ENCODE measurements at places on chromosomes 12 and 14.

- DNase-seq = no peak
These were observed 13.5 kb upstream of the FKBP11 start for GRCh38 chr12:48938805-48939204.

DNA sequence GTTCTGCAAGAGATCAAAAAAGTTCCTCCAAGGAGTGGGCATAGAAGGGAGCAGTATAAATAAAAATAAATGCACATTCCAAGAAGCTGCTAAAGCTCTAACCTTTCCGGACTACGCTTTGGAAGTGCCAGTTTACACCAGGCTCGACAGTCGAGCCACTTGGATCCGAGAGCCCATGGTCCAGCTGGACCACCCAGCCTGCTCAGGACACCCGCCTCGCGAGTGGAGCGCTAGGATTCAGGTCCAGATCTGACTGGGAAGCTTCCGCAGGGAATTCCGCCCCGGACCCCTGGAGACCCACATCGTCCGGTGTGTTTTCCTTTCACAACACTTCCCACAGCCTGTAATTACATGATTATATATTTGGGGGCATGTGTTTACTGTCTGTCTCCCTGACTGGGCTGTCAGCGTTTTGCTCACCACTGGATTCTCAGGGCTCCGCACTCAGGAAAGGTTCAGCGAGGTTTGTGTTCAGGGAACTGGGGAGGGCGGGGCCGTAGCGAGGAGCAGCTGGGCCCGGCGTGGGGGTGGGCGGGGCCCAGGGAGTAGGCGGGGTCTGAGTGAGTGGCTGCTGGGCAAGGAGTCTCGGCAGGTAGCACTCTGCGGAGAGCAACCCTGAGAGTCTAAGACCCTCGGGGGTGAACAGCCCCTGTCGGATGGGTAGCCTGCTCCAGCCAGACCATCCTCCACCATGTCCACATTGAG lies 52.3 kb upstream of the TMEM263 start:
- DNase-seq = peak; percentile 84

DNA sequence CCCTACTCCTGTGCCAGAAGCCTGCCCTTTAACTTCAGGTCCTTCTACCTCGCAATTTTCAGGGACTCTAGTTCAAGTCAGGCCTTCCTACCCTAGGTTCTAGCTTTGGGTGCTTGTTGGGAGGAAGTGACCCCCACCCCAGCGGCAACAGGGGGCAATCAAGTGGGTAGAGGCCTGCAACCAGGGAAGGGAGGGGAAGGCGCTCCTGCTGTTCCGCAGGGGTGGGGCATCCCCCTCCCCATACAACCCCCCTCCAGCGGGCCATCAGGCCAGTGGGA lies 204 bp upstream of the PRPH start:
- DNase-seq = no peak

- DNase-seq = no peak
These were observed 22.4 kb upstream of the TCP11L2 start for GRCh38 chr12:106280106-106280505.

- no peak for DNase-seq
These were observed 37.8 kb upstream of the FOS start for GRCh38 chr14:75240781-75241180.

DNA sequence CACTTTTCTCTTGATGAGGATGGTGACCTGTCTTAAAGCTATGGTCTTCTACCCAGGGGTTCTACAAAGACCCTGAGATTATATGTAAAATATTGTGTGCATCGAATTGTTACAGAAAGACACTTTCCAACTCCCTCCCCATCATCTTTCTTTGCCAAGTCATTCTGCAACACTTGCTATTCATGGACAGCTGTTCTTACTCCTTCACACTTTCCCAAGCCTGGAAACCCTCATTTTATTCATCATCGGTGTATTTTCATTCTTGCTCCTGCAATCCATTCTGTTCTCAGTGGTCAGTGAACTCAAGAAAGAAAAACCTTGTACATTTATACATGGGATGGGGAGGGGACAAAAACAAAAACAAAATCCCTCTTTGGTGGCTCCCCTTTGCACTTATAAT lies 90.5 kb upstream of the STXBP6 start:
- DNase-seq = no peak

DNA sequence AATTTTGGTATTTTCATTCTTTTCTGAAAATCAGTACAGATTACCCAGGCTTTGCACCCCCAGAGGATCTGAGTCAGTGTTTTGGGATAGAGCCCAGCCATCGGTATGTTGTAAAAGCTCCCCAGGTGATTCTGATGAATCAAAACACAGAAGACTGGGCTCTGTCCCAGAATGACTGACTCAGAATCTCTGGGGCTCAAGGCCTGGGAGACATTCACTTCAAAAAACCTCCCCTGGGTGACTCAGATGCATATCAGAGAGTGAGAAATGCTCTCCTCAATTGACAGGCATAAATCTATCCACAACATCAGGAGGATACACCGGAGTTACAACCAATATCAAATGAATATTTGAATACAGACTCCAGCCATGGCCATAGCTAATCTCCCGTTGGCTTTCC lies 32.6 kb downstream of the SLC35F4 start:
- DNase-seq = no peak

- no peak for DNase-seq
These were observed 59.3 kb upstream of the SLC24A4 start for GRCh38 chr14:92263681-92264080.

GRCh38 chr12:106135781-106136180 lies 3.0 kb downstream of the NUAK1 start:
- no peak for DNase-seq

DNA sequence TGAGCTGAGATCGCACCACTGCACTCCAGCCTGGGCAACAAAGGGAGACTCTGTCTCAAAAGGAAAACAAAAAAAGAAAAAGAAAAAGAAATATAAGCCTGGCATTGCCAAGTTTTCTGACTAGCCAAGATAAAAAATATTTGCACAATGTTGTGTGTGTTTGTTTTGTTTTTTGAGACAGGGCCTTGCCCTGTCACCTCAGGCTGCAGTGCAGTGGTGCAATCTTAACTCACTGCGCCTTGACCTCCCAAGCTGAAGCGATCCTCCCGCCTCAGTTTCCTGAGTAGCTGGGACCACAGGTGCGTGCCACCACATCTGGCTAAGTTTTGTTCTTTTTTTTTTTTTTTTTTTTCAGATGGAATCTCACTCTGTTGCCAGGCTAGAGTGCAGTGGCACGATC lies 5.5 kb upstream of the C12orf43 start:
- DNase-seq = no peak

DNA sequence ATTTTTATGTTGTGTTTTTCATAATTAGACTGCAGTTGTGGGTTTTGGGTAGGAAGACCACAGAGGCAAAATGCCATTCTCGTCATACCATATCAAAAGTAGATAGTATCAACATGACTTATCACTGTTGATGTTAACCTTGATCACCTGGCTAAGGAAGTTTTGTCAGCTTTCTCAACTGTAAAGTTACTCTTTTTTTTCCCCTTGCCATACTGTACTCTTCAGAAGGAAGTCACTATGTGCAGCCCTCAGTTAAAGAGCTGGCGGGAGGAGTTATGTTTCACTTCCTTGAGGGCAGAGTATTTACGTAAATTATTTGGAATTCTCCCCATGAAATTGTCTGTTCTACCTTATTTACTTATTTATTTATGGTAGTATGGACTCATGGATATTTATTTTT lies 78.7 kb downstream of the PRORP start:
- no peak for DNase-seq

DNA sequence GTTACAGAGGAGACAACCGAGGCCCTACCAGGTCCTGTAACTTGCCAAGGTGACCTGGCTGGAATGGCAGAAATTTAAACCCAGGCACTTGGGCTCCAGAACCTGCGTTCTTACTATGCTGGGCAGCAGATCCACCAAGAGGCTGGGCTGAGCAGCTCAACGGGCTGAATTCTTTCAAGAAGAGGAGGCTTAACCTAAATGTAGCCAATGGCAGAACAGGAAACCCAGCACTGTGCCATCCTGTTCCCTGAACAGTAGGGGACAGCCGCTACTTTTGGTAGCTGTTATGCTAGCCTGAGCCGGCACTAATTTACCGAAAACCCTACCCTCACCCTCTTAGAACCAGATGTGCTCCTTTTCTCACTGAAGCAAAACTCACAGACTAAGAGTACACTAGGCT lies 86.1 kb downstream of the ACTN1 start:
- no peak for DNase-seq

DNA sequence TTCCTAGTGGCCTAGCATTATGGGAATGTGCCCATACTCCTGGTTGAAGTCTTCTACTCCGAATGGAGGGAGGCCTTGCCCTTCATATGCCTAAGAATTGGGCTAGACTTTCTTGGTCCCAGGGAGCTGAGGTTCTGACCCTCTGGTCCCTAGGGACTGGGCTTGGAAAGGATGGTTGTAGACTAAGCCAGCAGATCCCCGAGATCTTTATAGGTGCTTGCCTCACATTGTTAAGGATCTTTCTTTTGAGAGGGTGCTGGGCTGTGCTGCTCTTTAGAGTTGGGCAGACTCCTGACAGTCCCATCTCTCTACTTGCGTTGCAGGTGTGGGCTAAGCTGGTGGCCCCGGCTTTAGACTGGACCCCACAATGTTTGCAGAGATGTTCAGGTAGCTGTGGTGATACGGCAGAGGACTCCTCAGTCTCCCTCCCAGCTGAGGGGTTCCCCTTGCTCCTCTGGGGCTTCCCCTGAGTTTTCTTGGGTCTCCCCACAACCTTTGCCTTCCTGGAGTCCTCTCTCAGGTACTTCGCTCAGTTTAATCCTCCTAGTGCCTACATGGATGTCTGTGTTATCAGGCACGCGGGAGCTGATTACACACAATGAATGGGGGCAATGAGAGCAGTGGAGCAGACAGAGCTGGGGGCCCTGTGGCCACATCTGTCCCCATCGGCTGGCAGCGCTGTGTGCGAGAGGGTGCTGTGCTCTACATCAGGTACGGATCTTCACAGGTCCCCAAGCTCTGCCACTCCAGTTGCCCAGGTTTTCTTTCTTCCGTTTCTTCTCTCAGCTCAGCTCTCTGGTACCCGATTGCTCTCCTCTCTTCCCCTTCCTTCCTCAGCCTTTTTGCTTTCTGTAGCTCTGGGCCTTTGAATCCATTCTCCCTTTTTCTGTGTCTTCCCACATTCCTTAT lies 1.3 kb downstream of the MBD6 start:
- DNase-seq = no peak

DNA sequence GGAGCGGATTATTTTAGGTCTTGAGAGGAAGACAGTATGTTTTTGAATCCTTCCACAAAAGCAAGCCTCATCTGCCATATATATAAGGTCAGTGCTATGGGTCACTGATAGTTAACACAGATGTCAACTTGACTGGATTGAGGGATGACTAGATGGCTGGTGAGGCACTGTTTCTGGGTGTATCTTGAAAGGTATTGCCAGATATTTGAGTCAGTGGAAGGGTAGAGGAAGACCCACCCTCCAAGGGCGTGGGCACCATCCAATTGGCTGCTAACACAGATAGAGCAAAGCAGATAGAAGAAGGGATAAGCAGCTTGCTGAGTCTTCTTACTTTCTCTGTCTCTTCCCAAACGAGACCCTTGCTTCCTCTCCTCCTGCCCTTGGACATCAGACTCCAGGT lies 185.0 kb upstream of the BTG1 start:
- no peak for DNase-seq

- DNase-seq = no peak
These were observed 20.9 kb downstream of the RASSF3 start for GRCh38 chr12:64631197-64631596.

GRCh38 chr14:35304812-35305462 lies 12.8 kb downstream of the PSMA6 start:
- DNase-seq = no peak

DNA sequence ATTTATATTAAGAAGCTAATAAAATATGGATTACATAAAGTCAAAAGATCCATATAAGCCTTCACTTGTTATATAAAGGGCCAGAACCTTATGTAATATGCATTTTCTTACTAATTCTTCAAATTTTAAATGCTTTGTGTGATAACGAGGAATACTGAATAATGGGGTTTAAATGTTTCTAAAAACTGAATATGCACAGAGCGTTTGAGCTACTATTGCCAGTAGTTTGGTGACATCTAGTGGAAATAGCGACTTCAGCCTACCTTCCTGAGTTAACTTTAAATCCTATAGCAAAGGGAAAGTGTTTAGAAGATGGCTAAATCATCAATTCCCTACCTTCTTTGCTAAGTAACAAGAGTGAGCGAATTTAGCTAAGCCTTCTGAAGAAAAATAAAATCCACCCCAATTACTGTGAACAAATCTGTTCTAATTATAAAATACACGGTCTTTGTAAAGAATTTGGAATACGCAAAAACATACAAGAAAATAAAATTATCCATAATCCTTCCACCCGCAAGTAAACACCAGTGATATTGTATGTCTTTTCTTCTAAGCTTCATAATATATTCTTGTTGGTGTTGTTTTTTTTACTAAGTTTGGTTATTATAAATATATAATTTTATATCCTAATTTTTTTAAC lies 115.5 kb upstream of the G2E3 start:
- no peak for DNase-seq

DNA sequence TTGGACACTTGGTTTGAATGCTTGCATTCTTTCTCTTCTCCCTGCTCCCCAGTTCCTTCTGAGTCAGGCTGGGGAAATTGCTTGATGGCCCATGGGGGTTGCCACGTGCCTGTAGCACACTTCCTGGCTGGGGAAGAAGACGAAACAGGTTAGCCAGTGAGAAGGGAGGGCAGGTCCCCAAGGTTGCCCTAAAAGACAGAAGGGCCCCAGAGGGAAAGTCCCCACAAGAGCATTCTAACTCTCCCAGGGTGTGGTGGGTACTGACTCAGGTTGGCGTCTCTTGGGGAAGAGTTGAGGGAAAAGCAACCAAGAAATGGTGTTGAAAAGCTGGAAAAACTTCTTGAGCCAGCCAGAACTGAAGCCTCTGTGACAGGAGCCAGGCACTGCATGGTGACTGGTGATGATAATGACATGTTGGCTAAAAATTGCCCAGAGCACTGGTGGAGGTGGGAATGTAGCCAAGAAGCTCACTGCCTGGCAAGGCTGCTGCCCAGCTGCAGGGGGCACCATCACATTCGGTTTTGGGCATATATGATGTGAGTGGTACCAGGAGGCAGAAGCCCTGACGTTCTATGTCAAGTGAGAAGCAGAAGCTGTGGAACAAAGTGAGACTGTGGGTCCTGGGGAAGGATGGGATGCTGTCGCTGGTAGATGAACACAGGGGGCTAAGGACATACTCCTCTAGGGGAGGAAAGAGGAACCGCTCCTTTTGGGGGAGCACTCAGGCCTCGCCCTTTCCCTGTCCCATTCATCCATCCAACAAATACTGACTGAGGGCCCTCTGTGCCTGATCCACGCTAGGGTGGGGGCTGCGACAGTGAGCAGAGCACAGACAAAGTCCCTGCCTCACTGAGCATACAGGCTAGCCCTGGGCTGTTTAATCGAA lies 8.1 kb upstream of the RABGGTA start:
- no peak for DNase-seq

- DNase-seq = no peak
These were observed 46.3 kb downstream of the TTC8 start for GRCh38 chr14:88870777-88871176.

All from Right ventricle myocardium superior (tissue), 1 donor.